Amygdala (tissue), 56 donors: ENCODE measurements at places on chromosomes 7 and 10.
A peak's percentile ranks its signal among the peaks of the same experiment; 100 is the strongest.

GRCh38 chr10:76411729-76412435 lies 980.5 kb downstream of the LRMDA start:
- DNase-seq = no peak

DNA sequence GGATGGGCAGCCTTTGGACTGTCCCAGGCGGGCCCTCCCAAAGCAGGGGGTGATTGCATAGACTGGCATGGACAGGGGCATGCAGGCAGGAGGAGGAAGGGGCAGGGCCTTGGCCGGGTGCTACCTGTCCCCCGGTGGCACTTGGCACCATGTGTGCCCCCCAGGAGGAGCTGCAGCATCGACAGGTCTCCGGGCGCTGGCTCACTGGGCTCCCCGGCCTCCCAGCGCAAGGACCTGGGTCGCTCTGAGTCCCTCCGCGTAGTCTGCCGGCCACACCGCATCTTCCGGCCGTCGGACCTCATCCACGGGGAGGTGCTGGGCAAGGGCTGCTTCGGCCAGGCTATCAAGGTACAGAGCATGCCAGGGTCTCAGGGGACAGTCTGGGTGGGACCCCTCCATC lies 23.2 kb downstream of the LIMK1 start:
- DNase-seq = no peak

DNA sequence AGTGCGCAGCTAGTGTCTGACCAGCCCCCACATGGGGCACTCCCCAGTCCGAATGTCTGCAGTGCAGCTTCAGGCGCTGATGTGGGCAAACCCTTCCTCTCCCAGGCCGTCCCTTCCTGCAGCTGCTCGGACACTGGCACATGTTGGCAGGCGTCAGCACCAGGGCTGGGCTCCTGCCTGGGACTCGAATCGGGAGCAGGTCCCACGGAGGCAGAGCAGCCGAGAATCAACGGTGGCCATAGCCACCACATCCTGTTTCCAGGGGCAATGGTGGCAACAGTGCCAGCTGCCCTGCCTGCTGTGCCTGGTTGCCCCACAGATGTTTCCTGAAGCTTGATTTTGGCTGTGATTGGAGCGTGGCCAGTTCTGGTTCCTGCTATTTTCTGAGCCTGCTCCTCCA lies 65.8 kb downstream of the MGMT start:
- DNase-seq = no peak

DNA sequence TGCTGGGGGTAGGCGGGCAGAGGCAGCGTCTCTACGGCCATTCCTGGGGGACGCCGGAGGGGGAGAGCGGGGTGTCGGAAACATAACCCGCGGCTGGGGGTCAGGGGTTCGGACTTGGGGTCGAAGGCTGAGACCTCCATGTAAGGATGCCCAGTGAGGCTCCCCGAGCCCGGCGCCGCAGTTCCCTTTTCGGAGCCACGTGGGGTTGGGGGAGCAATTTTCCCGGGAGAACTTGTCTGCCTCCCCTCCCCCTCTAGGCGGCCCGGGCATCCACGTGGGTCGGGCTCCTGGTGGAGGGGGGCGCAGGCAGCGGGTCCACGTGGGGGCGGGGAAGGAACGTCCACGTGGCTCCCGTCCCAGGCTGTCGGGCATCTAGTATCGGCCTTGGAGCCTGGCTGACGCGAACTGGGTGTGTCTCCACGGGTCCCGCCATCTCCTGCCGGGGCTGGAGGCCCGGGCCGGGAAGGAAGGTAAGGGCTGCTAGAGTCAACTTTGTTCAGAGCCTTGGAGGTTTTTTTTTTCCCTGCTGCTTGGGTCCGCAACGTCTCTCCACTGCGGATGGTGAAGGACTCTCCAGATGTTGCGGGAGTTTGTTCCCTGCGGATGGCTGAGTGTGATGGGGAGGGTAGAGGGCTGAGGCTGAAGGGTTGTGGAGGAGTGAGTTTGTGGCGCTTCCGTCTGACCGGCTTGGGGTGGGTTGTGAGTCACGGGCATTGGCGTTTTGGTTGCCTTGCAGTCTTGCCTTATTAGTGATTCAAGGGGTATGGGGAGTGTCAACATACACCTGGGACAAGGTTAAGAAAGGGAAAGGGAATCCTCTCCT lies 744 bp downstream of the PPRC1 start:
- DNase-seq = no peak

DNA sequence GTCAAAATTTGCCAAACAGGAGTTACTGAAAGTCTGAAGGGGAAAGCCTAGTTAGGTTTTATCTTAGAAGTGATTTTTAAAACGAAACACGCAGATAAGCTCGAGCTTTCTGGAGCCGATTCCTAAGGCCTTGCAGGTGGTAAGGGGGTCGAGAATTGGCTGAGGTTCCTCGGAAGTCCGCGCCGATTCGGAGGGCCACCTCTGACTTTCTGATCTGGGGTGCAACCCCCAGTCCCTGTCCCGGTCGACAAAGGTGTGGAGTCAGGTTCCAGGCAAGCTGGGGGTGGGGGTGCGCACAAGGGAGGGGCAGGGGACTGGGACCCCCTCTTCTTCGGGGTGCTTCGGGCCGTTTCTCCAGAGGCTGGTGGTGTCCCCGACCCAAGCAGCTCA lies 701 bp upstream of the CUL1 start:
- DNase-seq = peak; percentile 32

DNA sequence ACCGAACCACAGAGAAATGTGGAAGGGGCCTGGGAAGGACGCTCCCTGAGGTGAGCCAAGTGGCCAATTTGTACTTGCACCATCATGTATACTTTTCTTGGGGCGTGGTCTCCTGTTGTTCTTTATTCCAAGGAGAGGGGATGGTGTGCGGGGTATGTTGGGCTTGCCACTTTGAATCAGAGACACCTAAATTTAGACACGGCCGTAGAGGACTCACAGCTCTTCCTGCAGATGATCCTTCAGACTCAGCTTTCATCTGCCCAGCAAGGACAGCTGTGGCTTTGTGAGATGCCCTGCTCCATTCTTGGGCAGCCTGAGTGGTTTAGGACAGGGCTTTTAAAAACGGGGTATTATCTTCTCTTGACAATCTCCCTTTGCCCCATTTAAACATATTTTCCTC lies 473.2 kb downstream of the REEP3 start:
- DNase-seq = no peak

GRCh38 chr7:143015084-143015483 lies 11.8 kb downstream of the OR9A2 start:
- DNase-seq = no peak

DNA sequence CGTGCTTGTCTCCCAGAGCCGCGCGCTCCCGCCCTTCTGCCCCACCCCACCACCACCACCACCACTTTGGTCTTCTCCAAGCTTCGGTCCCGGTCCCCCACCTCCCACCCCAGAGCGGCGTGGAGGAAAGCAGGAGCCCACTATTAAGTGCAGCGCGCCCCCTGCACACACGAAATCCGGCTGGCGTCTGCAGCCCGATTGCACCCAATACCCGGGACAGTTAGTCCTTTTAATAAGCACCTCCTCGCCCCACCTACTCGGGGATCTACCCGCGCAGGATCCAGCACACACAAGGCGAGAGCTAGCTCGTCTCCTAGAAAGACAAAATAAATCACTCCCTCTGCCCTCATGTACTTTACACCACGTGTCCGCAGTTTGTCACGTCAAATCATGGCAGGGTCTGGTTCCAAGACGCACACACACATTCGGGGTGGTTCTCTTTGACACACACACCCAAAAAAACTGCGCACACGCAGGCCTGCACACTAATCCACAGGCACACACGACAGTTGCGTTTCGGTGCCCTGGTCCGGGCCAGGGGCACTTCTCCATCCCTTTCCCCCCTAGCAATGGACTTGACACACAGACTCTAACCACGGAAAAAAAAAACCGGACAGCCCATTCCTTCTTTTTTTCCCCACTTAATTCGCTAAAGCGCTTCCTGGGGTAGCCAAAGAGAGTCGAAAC lies 1.6 kb downstream of the SFMBT2 start:
- no peak for DNase-seq

DNA sequence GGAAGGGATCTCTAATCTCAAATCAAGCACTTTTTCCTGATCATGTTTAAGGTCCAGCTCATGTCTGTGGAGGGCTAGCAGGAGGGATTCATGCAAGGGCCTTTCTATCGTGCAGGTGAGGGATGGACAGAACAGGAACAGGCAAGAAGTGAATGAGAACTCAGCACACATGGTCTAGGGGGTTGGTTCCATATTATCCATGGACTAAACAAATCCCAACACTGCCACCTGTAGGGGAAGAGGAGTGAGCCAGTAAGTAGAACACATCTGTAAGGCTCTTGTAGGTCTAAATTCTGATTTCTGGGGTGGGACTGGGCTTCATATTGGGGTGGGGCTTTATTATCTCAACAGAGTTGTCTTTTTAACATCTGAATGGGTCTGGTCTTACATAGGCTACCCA lies 138.0 kb upstream of the TARP start:
- DNase-seq = no peak

DNA sequence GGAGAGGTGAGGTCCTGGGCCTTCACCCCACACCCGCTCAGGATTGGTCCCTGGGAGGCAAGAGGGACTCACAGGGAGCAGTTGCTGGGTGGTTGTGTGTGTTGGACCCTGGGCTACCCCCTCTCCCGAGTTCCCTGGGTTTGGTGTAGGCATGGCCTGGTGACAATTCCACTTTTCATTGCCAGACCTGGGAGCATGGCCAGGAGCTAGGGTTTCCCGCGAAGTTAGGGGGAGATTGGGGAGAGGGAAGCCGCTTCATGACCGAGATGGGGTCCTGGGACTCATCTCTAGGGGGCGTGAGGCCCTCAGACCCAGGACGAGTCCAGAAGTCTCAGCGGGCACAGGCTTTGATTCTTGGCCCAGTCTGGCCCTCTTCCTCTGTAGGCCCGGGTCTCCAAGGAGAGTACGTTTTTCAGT lies 606 bp downstream of the PALD1 start:
- DNase-seq = no peak

DNA sequence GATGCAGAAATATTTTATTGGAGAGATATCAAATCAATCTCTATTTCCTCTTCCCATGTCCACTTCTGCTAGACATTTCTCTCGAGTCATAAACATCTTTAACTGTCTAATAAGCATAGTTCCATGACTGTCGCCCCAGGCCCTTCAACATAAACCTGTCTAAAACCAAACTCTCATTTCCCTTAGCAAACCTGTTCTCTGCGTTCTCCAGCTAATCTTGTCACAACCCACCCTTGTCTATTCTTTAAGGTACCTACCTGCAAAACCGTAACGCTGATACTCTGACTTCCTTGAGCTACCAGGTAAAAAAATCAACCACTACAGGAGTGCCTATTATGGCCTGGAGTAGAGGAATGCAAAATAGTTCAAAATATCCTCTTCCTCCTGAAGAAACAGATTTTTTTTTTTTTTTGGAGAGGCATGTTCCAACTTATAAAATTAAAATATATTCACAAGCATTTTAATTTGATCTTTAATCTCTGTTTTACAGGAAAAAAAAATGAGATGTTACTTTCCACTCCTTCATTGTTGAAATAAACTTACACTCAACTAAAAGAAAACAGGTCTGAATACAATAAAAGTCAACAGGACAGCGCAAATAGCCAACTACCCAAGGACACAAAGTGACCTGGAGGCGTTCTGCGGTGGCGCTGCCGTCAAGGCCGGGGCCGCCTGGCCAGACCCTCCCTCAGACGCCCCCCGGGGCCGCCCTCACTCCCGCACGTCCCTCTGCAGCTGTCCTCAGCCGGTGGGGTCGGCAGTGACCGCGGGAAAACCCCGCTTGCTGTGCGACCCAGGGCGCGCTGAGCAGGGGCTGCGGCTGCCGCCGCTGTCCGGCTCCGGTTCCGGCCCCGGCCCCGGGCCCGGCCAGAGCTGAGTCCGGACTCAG lies 765 bp downstream of the SLC25A40 start:
- peak; percentile 50 for DNase-seq

- DNase-seq = no peak
These were observed 1.0 kb upstream of the AVPI1 start for GRCh38 chr10:97687785-97688781.

- no peak for DNase-seq
These were observed 3.0 kb downstream of the CLDN15 start for GRCh38 chr7:101234636-101235035.

GRCh38 chr10:17410907-17411306 lies 43.5 kb downstream of the ST8SIA6 start:
- no peak for DNase-seq

DNA sequence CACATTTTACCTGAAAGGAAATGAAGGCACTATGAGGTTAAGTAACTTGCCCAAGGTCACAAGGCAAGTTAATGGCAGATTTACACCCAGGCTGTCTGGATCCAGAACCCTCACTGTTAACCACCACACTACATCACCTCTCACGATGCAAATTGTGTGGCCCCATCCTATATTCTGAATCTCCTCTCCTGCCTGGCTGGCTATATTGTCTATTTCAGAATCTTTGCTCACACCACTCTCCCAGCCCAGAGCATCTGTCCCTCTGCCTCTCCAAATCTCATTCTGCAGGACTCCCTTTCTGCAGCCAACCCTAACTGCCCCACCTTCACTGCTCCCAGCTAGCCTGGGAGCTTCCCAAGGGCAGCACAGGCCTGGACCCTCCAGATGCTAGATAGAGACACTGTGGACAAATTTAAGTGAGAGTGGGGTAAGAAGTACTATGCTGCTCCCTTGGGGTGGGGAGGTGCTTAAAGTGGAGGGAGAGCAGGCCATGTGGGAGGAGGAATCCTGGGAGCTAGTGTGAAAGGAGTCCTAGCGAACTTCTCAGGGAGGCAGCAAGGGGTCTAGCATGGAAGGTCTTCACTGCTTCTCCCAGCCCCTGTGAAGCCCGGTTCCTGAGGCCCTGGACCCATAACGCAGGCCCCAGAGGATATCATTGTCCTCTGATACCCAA lies 786 bp downstream of the CUEDC2 start:
- no peak for DNase-seq
